ENCODE measurements at places on chromosomes 6 and 20.

DNA sequence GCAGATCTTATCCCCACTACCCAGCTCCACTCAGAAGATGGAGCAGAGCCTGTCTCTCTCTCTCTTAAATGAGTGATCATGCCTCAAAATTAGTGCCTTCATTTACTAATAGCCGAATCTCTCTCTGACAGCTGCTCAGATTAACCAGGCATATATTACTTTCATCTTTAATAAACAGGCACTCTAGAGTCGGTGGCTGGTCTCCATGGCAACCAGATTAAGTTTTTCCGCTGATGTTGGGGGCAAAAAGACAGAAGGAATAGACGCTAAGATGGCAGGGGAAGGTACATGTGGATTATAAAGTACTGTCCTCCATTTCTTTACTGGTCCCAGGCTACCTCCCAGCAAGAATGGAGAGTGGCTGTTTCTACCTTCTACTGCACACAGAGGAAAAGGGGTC lies 121.6 kb downstream of the QRSL1 start:
- no peaks in the 10 kb centered on the region for H3K4me1 ChIP-seq
- no peak overlapping the region for H3K4me3 ChIP-seq
- DNase-seq = no peak
- peaks cover 45% of the 10 kb centered on the region for H3K27me3 ChIP-seq
- H3K27ac ChIP-seq = no peak overlapping the region

DNA sequence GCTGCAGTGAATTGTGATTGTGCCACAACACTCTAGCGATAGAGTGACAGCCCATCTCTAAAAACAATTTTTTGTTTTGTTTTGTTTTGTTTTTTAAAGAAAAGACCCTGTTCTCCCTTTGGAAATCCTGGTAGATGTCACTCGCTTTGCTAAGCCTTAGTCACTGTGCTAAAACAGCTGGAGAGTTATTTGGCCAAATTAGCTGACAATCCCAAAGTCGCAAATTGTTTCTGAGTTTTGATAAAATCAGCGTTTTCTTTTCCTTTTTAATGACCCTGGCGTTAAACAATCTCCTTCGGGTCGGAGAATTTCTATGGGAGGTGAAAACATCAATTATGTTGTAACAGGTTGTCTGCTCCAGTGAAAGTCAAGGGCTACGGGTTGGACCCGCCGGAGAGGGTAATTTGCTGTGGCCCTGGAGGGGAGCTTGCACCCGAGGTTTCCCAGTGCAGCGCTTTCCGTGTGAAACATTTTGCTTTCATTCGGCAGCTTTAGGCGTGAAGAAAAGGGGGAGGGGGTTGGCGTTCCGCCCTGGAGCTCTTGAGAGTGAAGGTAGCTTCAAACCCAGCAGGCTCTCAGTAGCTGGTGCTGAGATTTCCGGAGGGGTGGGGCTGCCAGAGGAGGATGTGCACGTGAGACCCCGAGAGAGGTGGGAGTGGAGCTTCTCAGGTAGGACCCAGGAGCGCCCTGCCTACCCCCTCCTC lies 296.6 kb downstream of the PHACTR1 start:
- H3K36me3 ChIP-seq = no peaks in the 10 kb centered on the region
- H3K27me3 ChIP-seq = peaks cover 87% of the 10 kb centered on the region
- DNase-seq = no peak
- H3K27ac ChIP-seq = no peak overlapping the region

DNA sequence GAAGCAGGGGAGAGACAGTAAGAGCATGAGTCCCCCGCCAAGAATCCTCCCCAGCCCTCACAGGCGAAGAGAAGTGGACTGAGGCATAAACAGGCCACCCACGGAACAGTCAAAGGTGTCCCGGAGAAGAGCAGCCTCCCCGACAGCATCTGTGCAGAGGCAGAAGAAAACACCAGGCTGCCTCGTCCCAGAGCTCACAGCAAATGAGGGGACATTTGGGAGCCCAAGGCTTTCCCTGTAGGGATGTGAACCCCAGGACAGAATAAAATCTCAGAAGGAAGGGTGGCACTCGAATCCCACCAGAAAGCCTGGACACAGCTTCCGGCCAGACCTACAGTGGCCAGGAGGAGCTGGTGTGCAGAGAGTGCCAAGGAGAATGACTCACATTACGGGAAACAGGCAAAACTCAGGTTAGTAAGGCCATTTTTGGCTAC lies 90.4 kb downstream of the DLL1 start:
- H3K27me3 ChIP-seq = peaks cover 42% of the 10 kb centered on the region
- no peak for DNase-seq
- peaks cover 6% of the 10 kb centered on the region for H3K4me1 ChIP-seq
- no peak overlapping the region for H3K27ac ChIP-seq
- H3K4me3 ChIP-seq = no peak overlapping the region

GRCh38 chr20:19382386-19383340 lies 170.2 kb downstream of the SLC24A3 start:
- no peaks in the 10 kb centered on the region for H3K27me3 ChIP-seq
- H3K36me3 ChIP-seq = peaks cover 4% of the 10 kb centered on the region
- H3K4me3 ChIP-seq = no peak overlapping the region
- no peak overlapping the region for H3K27ac ChIP-seq
- no peaks in the 10 kb centered on the region for H3K4me1 ChIP-seq

GRCh38 chr6:69936674-69937363 lies 70.5 kb downstream of the COL19A1 start:
- no peak overlapping the region for H3K4me3 ChIP-seq
- no peak for DNase-seq
- H3K27ac ChIP-seq = no peak overlapping the region
- no peaks in the 10 kb centered on the region for H3K27me3 ChIP-seq

DNA sequence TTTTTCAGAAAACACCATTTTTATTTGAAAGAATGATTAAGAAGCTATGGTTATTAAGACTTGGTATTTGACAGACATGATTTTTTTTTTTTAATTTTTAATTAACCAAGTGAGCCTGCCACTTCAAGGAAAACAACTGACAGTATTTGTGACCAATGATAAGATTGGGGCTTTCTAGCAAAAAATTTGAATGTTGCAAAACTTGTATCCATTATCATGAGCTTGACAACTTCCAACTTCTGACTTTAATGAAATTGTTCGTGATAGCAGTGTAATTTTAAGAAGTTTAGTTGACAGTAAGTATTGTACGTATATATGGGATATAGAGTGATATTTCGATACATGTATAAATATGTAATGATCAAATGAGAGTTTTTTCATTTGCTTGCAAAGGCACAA lies 21.6 kb upstream of the POM121L2 start:
- DNase-seq = no peak
- peaks cover 19% of the 10 kb centered on the region for H3K36me3 ChIP-seq
- peaks cover 35% of the 10 kb centered on the region for H3K27me3 ChIP-seq
- H3K4me1 ChIP-seq = peaks cover 19% of the 10 kb centered on the region
- no peak overlapping the region for H3K27ac ChIP-seq

GRCh38 chr20:53070706-53071392 lies 98.7 kb downstream of the TSHZ2 start:
- H3K27ac ChIP-seq = no peak overlapping the region
- no peak overlapping the region for H3K4me3 ChIP-seq
- no peaks in the 10 kb centered on the region for H3K36me3 ChIP-seq
- H3K27me3 ChIP-seq = peaks cover 68% of the 10 kb centered on the region
- no peak for DNase-seq

- H3K4me1 ChIP-seq = no peaks in the 10 kb centered on the region
- no peaks in the 10 kb centered on the region for H3K27me3 ChIP-seq
- no peak for DNase-seq
- no peak overlapping the region for H3K27ac ChIP-seq
- H3K36me3 ChIP-seq = no peaks in the 10 kb centered on the region
Measured at GRCh38 chr6:16106991-16107787, 21.7 kb upstream of the MYLIP start.

- peaks cover 5% of the 10 kb centered on the region for H3K36me3 ChIP-seq
- DNase-seq = no peak
- H3K27ac ChIP-seq = no peak overlapping the region
- H3K4me3 ChIP-seq = no peak overlapping the region
- H3K4me1 ChIP-seq = peaks cover 35% of the 10 kb centered on the region
Measured at GRCh38 chr6:11313207-11313606, 80.7 kb upstream of the NEDD9 start.

All from central memory CD8-positive, alpha-beta T cell (primary cell).